ENCODE measurements at places on chromosomes 16 and 17.

GRCh38 chr17:42980274-42980765 lies at the start of gene RUNDC1:
Gene RUNDC1, plus strand, starts transcription at chr17:42980565. Its CDS starts 12 bp downstream, at chr17:42980577.
- H3K4me3 ChIP-seq: peak within 1 kb of the TSS; percentile 99
- H3K36me3 ChIP-seq: no peaks in the 10 kb centered on the region
- peak; percentile 86 for DNase-seq
- H3K4me1 ChIP-seq: peaks cover 25% of the 10 kb centered on the region
- peak within 1 kb of the TSS; percentile 93 for H3K27ac ChIP-seq

DNA sequence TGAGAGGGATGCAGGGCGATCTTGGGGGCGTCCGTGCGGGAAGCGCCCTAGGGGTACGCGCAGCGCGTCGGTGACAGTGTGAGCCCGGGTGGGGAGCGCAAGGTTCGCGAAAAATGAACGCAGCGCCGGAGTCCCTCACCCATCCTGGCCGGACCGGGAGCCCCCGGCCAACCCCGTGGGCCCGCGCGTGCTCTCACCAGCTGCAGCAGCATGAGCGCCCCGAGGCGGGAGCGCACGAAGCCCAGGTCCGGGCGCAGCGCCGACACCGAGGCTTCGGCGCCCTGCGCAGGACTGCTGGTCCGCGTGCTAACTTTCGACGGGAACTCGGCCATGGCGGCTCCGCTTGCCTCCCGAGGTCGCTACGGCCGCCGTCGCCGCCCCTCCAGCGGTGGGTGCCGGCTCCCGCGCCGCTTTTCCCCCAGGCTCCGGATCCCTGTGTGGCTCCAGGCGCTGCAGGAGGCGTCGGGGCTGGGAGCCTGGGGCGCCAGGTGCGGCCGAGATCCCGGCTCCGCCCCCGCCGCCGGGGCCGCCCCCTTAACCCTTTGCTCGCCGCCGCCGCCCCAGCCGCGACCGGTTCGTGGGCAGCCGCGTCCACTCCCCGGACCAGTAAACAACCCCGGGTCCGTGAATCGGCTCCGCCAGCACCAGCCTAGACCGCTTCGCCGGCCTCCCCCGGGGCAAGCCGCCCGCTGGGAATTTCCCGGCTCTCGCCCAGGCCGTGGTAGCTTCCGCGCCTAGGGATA lies at the start of gene PLLP:
Gene PLLP, minus strand, starts transcription at position 464 of the 743 bp plus-strand sequence. Its CDS starts 132 bp downstream, at position 332.
- peak; percentile 24 for DNase-seq

- H3K36me3 ChIP-seq: peaks cover 9% of the 10 kb centered on the region
- H3K4me3 ChIP-seq: no peak overlapping the region
- no peaks in the 10 kb centered on the region for H3K27me3 ChIP-seq
- peaks cover 34% of the 10 kb centered on the region for H3K4me1 ChIP-seq
Measured at GRCh38 chr16:18797746-18798145, 3.6 kb downstream of the ARL6IP1 start.

- no peak overlapping the region for H3K4me3 ChIP-seq
- peaks cover 3% of the 10 kb centered on the region for H3K36me3 ChIP-seq
- H3K27me3 ChIP-seq: peaks cover 57% of the 10 kb centered on the region
- H3K4me1 ChIP-seq: peaks cover 7% of the 10 kb centered on the region
- no peak for DNase-seq
Measured at GRCh38 chr17:40900809-40901356, 15.8 kb upstream of the KRT20 start.

Measured in T-helper 17 cell (primary cell).